ENCODE measurements at places on chromosomes 3 and 15.

- DNase-seq: no peak
Measured at GRCh38 chr15:58285921-58286278, 145.9 kb upstream of the LIPC start.

- no peak for DNase-seq
Measured at GRCh38 chr15:96972201-96972600, 641.7 kb downstream of the NR2F2 start.

DNA sequence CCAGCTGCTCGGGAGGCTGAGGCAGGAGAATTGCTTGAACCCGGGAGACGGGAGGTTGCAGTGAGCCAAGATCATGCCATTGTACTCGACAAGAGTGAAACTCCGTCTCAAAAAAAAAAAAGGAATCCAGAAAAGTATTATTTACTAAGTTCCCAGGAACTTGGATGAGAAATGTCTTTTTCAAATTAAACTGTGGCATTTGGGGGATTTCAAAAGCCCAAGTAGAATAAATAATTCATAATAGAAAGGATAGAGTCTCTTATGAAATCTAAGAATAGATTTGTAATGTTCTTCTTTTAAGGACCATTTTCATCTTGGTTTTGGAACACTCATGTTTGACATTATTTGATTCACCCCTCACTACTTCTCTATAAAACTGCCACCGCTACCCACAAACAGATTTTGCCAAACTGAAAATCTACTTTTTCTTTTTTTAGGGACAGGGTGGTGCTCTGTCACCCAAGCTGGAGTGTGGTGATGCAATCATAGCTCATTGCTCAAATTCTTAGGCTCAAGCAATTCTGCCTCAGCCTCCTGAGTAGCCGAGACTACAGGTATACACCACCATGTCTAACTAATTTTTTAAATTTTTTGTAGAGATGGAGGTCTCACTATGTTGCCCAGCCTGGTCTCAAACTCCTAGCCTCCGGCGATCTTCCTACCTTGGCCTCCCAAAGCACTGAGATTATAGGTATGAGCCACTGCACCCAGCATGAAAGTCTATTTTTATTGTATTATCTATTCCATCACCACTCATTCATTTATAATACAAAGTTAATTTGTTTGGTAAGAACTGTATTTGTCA is 99.3 kb downstream of the SENP2 start:
- no peak for DNase-seq

- no peak for DNase-seq
Measured at GRCh38 chr3:129445471-129445870, 5.4 kb downstream of the IFT122 start.

GRCh38 chr15:38603672-38604071 is 39.1 kb upstream of the RASGRP1 start:
- DNase-seq: no peak

- DNase-seq: no peak
Measured at GRCh38 chr3:137110392-137110996, 152.7 kb downstream of the IL20RB start.

GRCh38 chr15:74123131-74123429 is 7.3 kb upstream of the ISLR2 start:
- DNase-seq: no peak

- DNase-seq: no peak
Measured at GRCh38 chr3:188383748-188384147, 229.8 kb downstream of the LPP start.

- no peak for DNase-seq
Measured at GRCh38 chr3:173839859-173840258, 442.3 kb downstream of the NLGN1 start.

DNA sequence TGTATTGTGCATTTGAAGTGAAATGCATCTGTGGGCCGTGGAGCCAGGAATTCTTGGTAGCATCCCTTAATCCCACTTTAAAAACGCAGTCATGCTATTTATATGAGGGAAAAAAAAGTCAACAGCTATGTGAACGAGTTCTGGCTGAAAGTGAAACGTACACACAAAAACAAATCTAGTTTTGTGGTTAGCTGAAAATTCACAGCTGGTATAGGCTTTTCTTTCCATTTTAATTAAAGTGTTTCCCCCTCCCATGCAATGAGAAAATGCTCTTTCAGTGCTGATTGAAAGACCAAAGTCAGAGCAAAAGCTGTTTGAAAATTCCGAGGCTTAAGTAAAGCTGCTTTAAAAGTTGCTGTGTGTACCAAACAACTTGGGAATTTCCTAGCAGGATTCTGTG is 297.4 kb downstream of the PLCL2 start:
- no peak for DNase-seq

GRCh38 chr3:126523745-126524428 is at the start of gene CHST13:
Gene CHST13, plus strand, starts transcription at chr3:126524155. Its CDS starts 178 bp downstream, at chr3:126524333.
- DNase-seq: no peak

DNA sequence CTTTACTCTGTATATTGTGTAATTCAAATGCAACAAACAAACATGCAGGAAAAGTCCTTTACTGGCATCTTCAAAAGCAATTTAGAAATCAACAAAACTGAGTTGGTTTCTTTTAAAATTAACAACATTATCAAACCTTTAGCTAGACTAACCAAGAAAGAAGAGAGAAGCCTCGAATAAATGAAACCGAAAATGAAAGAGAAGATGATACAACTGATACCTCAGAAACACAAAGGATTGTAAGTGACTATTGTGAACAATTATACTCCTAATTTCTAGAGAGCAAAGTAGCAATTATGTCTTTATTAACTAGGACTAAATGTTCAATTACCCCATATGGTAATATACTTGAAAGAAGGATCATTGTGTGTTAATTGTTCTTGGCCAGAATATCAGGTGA is 49.2 kb upstream of the P3H2 start:
- DNase-seq: no peak

DNA sequence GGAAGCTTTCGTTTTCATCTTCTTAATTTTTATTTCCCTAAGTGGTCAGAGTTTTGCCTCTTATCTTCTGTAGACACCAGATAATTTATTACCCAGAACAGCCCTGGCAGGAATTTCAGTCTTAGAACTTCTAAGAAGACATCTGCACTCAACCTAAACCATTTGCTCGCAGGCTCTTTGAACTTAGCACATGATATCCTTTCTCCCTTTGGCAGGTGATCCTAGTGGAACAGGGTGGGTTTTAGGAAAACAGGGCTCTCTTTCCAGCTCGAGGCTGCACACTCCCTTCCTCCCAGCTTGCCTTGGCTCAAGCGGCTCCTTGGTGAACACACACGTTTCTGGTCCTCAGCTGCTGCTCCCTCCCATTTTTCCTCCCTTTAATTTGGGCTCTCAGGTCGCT is 116.5 kb downstream of the THSD4 start:
- no peak for DNase-seq

DNA sequence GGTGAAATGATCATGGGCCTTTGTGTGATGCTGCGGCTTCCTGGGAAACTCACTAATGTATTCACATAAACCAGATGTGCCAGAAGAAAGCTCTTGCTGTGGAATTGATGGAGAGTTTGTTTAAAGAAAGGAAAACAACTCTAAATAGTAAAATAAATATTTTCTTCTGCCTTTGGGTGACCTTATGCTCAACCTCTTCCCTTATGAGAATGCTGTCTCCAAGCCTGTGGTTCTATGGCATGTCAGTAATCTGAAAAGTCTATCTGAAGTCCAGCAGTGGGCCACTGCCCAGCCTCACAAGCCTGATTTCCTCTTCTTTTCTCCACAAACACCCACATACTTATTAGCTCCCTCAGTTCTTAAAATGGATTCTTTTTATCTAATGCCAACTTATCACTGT is 49.9 kb upstream of the PHLDB2 start:
- DNase-seq: peak; percentile 75

GRCh38 chr3:194797555-194798250 is 112.0 kb downstream of the FAM43A start:
- DNase-seq: no peak

GRCh38 chr15:48748535-48748934 is 62.3 kb downstream of the CEP152 start:
- DNase-seq: no peak

GRCh38 chr15:67369359-67369998 is 114.9 kb downstream of the IQCH start:
- no peak for DNase-seq

DNA sequence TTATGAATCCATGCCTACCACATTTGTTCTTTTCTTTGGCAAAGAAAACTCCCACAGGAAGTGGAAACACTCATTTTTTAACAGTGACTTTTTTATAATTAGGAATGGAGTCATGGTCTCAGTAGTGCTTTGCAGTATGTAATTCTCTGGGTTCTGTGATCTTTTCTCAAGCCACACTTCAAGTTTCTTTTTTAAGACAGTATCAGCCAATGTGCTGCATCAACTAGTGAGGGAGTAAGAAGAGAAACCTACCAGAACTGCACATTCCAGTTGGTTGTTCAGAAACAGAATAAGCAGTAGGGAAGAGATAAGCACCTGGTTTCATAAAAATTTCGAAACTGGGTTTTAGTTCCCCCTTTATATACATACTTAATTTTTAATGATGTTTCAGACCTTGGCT is 126.3 kb downstream of the FOXB1 start:
- no peak for DNase-seq

DNA sequence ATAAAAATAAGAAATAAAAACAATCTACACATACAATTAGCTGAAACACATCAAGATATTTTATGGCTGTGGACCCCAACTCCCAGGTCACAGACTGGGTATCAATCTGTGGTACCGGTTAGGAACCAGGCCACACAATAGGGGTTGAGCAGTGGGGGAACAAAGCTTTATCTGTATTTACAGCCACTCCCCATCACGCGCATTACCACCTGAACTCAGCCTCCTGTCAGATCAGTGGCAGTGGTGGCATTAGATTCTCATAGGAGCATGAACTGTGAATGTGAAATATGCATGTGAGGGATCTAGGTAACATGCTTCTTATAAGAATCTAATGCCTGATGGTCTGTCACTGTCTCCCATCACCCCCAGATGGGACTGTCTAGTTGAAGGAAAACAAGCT is 17.7 kb upstream of the DNAJC19 start:
- DNase-seq: no peak

DNA sequence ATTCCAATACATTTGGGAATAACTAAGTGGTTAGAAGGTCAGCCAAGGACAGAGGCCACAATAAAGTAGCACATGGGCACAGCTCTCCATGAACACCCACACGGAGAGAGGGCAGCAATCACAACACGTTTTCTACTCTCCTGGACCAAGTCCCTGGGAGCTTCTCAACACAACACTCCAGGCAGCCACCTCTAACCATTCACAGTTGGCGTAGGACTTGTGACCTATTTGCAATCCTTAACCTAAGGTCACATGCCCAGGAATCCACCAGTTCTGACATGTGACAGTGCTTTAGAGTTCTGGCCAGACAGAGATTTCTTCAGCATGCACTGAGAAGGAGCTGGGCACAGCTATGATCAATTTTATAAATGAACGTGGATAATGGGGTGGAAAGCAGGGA is 280.8 kb downstream of the SHQ1 start:
- no peak for DNase-seq

DNA sequence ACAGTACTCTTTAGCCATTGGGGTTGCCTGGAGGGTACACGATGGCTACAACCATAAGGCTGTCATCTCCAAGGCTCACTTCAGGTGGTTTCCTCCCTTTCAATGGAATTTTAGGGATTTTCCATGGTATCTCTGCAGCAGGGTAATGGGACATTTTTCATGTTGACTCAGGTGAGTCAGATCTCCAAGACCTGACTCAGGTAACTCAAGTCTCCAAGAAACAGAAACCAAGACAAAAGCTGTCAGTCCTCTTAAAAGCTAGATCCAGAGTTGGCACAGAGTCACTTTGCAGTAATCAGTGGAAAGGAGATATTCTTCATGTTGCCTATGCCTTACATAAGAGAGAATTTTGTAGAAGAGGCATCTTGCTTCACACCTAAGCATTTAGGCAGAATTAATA is 375.8 kb upstream of the ARPP21 start:
- no peak for DNase-seq

GRCh38 chr3:32857921-32858320 is 40.1 kb downstream of the TRIM71 start:
- no peak for DNase-seq

GRCh38 chr3:24598695-24599470 is 104.2 kb upstream of the THRB start:
- no peak for DNase-seq

DNA sequence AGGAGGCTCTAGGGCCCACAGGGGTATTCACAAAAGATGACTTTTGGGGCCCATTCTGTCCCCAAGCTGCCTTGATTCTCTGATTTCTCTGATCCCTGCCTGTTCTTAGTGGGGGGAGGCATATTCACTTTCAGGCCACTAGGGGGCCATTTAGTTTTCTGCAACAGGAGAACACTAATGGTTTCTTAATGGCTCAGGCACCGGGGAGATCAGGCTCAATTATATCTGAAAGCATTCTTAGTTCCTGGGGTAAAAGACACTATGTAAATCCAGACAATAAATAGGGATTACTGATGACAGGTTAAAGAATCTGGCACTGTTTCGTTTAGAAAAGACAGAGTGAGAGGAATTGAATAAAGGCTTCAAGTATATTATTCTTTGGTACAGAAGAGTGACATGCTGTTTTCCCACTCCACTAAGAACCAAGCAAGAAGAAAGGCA is 2.5 kb upstream of the INAFM2 start:
- DNase-seq: no peak

DNA sequence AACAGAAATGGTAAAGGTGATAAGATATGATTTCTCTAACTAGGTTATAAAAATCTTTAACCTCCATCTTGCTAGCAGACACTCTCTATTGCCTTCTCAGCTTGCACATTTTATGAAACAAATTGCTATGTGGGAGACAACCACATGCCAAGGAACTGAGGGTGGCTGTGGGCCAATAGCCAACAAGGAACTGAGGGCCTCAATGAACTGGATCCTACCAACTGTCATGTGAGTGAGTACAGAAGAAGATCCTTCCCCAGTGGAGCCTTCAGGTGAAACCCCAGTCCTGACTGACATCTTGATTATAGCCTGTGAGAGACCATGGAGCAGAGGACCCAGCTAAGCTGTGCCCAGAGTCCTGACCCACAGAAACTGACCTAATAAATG is 129.2 kb upstream of the LRIG1 start:
- DNase-seq: no peak

GRCh38 chr3:42013691-42014457 is 52.0 kb upstream of the ULK4 start:
- DNase-seq: no peak

GRCh38 chr3:57985176-57985983 is 22.8 kb upstream of the FLNB start:
- no peak for DNase-seq

DNA sequence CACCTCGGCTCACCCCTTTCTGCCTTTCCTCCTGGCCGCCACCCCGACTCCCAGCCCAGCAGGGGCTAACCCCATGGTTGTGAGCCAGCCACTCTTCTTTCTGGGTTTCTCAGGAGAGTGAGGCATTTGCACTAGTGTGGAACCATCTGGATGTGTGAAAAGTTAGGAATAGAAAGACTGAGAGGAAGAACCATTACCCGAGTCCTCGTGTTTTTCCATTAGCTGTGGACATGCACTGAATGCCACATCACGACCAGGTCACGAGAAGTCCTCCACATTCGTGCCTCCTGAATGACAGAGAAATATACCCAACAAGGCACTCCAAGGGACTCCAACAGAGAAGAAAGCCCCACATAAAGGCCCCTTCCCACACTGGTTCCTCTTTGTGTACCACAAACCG is 18.0 kb upstream of the RAD18 start:
- DNase-seq: no peak

All from brain pericyte (primary cell).